ENCODE measurements at places on chromosomes 2 and 18. TPM values are rescaled to one million over a fixed set of nuclear protein-coding genes. Genes with fewer than 3 reads are reported as not detected.

DNA sequence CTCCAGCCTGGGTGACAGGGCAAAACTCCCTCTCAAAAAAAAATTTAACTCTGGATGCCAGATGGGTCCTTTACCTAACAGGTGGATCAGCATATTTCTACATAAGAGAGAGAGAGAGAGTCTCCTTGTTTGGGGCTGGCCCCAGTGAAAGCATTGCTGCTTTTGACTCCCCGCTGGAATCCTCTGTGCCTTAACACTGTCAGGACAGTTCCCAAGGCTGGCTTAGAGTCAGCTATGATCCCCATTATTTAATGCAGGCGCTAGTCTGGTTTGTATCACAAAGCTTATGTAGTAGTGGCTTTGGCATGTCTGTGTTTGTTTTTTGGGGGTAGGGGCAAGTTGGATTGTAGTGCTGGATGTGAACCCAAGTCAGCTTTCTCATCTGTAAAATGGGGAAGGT is 9.4 kb downstream of the INPP4A start:
- DNase-seq = no peak

The RNU2-63P gene
- total RNA-seq = 2.7 TPM

DNA sequence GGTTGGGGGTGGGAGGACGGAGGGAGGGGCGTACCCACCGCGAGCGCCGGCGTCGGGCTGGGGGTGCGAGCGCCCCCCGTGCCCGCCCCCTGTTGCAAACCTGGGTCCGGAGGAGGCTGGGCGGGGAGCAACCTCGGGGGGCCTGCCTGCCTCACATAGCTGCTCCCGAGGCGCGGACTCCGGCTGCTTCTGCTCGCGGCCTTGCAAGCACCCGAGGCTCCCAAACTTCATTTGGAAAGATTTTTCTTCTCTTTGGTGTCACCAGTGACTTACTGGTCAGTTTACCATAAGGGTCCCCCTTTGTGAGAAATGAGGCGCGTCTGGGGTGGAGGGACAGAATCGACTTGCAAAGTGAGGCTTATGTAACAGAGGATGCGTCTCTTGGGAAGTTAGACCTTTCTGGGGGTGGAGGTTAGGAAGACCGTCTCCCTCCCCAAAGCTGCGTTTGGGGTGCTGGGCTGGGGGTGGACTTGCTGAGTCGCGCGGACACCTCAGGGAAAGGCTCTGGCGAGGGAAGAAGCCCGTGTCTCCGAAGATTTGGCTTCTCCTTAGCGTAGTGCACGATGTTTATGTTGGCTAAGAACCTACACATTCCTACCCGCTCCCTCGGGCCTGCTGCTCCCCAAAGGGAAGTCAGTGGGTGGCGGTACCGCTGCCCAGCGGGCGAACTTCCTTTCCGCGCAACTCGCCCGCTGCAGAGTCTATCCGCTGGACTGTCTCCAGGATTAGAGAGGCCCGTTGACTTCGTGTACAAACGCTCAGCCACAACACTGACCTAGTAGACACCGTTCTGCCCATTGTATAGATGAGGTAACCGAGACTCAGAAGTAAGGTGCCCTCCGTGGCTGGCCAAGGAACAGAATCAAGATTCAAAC is 559 bp downstream of the TMEM37 start:
- DNase-seq = no peak

DNA sequence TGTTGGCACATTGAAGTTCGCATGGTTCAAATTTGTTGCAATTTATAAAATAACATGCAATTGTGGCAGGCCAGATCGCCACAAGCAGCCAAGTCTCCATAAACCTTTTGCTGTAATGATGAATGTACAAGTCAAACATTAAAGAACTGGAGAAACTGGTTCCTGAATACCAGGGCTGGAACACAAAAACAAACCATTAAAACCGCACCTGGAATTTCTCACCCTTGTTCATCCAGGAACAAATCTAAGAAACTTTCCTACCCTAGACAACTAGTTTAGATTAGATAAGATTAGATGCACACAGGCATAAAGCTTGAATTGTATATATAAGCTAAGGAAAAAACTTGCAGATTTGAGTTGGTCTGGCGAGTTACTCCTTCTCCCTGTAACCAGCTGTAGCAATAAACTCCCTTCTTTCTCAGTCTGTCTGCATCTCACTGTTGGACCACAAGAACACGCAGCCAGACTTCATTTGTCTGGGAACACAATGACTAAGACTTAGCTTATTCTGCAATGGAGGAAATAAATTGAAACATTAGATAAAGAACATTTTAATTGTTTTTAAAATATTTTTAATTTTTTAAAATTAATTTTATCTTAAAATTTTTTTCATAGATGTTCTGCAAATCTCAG is 1835.5 kb upstream of the LRRTM1 start:
- DNase-seq = no peak

The CD8B2 gene
- not detected for total RNA-seq

The NAT8 gene
- not detected for total RNA-seq

The CRYGC gene
- not detected for total RNA-seq

DNA sequence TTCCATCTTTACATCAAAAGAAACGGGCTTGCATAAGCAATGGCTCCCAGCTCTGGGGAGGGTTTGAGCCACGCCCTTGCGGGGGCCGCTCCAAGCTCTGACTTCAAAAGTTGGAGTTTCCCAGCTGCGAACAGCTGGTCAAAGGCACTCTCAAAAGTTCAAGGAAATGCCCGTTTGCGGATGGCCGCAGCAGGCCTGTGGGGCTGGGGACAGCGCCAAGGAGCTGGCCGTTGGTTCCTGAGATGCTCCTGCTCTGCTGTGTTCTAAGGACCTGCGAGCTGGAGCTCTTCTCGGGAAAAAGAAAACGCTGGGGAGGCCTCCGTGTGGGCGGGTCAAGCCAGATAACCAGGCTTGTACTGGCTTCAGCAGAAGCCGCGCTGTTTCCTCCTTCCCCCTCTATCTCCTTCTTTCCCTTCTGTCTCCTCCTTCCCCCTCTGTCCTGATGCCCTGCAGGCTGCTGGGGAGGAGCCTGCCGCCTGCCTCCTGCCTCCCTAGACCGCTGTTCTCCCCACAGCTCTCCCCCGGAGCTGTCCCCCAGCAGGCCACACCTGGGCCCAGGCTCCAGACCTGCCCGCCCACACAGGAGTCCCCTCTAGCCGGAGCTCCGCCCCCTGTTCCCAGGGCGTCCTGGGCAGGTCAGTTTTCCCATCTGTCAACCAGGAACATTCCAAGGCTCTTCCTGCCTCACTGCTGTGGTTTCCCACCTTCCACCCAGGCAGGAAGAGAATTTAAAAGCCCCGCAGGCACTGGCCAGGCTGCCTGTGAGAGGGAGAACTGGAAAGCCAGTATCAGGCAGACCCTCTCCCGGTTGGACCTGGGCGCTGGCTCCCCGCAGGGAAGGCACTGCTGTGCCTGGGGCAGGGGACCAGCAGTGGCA is 14.1 kb downstream of the KLF11 start:
- DNase-seq = peak; percentile 75

GRCh38 chr2:46716927-46717326 is 198.7 kb downstream of the MCFD2 start:
- DNase-seq = no peak

GRCh38 chr2:44796771-44797170 is 144.7 kb upstream of the SIX3 start:
- DNase-seq = no peak

The L3MBTL4 gene
- 0.41 TPM for total RNA-seq

DNA sequence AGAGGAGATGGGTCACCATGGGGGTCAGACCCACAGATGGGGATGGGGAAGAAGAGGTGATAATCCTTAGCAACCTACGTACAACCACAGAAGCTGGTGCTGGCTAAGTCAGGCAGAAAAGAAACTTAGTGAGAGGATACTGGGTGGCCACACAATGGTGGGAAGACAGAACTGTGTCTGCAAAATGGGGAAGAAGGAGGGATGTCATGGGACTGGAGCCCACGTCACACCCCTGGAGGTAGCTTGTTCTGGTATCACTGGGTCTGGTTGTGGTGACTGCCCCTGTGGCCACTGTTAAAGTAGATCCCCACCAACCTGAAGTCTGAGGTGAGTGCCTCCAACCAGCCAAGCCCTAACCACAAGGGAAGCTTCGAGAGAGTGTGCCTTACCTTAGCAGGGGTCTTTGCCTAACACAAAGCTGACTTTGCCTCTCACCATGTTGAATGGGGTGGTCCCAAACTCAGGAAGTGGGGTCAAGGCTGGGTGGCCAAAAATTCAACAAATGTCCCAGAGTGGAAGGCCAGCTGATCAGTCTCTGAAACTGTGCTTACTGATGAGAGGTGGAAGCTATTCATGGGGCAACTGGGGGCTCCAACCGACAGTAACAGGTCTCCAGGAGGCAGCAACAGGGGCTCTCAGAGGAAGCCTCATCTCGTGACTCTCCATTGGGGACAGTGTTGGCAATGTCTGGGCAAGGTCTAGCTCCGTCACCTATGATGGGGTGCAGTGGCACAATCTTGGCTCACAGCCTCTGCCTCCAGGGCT is 64.8 kb upstream of the SLC1A4 start:
- DNase-seq = no peak

DNA sequence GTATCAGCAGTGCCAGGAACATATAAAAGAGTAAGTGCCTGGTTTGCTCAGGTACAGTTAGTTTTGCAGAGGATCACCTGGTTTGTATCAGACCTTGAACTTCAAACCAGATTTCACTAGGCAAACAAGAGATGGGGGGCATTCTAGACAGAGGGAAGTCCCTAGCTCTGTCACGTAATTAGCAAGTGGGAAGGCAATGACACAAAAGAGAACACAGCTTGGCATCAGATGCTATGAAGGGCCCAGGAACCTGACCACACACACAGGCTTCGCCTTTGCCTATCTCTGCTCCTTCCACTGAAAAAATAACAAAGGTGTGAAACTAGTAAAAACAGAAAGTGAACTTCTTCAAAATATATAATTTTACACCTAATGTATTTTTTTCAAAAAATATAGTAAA is 62.6 kb downstream of the CERKL start:
- no peak for DNase-seq

The TGFA gene
- 0.25 TPM for total RNA-seq

The RFTN2 gene
- 28.5 TPM for total RNA-seq

GRCh38 chr2:237573721-237574415 is 7.5 kb downstream of the PRLH start:
- DNase-seq = no peak

The ITGB6 gene
- total RNA-seq = 2.3 TPM

GRCh38 chr2:207015901-207016300 is 76.6 kb downstream of the CPO start:
- DNase-seq = no peak

GRCh38 chr2:46368401-46368800 is 71.2 kb downstream of the EPAS1 start:
- no peak for DNase-seq

DNA sequence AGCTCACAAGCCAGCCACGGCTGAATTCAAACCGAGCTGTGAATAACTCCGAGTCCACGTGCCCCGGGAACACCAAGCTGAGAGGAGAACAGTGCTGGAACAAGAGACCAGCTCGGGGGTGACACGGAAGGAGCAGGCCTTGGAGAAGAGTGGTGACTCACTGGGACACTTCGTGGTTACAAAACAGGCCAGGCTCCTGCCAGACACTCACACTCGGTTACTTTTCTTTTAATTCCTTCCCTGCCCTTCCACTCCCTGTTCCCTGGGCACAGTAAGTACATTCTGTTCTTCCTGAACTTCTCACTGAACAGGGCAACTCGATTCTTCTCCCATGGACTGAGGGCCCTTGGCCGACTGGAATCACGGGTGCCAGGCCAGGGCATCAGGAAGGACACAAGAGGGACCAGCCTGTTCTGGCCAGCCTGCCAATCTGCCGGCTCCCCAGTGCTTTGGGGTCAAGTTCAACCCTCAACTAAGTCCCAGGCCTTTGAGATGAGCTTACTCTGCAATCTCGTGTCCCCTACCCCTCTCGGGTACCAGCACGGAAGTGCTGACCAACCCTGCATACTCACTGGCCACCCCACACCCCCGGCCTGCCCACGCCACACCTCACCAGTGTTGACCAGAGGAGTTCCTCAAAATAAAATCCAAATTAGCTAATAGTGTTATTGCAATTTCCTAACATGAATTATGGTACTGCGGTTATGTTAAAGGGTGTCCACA is 87.5 kb downstream of the TFCP2L1 start:
- DNase-seq = peak; percentile 80
